Stimulated activated CD4-positive, alpha-beta T cell treated with anti-CD3 and anti-CD28 coated beads, Interleukin-1b, Interleukin-23, amount 100 ng/mL, for 1 hour (primary cell): ENCODE measurements at places on chromosomes 1 and 21.

DNA sequence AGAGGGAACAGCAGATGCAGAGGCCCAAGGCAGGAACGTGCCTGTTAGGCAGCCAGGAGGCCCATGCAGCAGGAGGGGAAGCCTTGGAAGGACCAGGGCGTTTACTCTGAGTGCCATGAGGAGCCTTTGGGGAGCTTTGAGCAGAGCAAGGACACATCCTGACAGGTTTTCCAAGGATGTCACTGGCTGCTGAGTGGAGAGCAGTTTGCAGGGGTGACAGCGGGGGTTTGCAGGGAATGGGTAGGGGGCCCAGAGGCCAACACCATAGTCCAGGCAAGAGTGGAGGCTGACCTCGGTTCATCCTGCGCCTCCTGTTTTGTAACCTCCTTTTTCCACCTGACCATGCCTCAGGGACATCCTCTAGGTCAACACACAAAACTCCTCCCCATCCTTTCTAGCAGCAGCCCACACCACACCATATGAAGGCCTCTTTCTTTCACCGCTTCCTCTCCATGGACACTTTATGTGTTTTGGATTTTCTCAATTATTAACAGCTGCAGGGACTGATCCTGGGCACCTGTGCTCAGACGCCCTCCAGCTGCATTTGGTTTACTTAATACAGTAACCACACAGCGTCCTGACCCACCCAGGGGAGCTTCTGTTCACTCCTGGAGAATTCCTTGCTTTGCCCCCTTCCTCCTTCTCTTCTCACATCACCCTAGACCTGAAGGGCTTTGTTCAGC, 528.5 kb downstream of the MATN1 start:
- no peak for DNase-seq

- no peak for DNase-seq
Measured at GRCh38 chr1:7360526-7360925, 410.6 kb upstream of the VAMP3 start.

DNA sequence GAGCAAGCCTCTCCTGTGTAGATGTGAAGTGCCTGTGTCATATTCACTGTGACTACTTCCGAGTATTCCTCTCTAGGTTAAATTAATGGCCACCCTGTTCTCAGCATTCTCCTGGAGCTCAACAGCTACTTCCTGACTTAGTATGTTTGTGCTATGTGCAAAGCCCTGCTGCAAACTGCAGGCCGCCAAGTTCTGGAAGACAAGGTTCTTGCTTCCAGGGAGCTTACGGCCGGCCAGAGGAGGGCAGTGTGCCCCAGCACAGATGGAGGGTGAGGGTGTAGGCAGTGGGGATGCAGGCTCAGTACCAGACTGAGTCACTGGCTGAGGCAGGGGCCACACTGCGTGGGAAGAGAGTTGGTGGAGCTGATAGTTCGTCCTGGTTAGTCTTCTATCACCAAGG, 43.2 kb downstream of the ELK4 start:
- no peak for DNase-seq

- no peak for DNase-seq
Measured at GRCh38 chr1:113153116-113153803, 80.3 kb downstream of the LRIG2 start.

- no peak for DNase-seq
Measured at GRCh38 chr1:6110326-6110725, 64.6 kb downstream of the KCNAB2 start.

DNA sequence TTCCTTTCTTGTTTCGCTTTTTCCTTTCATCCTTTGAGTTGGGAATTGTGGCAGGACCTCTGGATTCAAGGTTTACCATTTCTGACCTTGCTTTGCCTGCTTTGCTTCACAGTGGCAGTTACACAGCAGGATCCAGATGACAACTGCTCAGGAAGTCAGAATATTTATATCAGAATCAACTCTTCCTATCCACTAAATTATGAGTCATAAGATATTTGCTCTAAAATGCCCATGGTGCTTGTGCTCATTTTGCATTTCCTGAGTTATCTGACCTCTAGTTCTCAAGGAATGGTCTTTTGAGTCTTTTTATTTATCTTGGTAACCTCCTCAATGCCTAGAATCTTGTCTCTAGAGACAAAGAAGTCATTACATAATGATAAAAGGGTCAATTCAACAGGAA, 290.8 kb downstream of the LRRC7 start:
- no peak for DNase-seq
